T follicular helper cell (primary cell): ENCODE measurements at places on chromosomes 5 and 9.

DNA sequence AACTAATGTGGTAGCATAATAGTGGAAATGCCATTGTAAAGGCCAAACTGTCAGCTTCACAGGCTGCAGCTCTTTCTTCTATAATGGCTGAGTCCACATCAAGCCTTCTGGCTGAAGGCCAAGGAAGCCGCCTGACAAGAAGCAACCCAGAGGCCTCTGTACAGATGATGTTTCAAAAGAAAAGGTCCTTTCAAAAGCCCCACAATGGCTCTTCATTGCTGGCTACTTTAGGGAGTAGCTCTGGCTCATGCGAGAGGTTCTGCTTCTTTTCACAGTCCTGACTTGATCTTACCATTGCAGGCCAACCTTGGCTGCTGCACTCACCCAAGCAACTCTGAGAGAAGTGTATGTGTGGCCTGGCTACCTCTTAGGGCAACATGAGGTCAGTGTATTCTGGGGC is 54.5 kb upstream of the EQTN start:
- DNase-seq, result no peak

GRCh38 chr5:33209252-33209651 is 231.5 kb upstream of the TARS1 start:
- DNase-seq, result no peak

- no peak for DNase-seq
Observed at GRCh38 chr9:92640398-92641091, 29.4 kb downstream of the IPPK start.

DNA sequence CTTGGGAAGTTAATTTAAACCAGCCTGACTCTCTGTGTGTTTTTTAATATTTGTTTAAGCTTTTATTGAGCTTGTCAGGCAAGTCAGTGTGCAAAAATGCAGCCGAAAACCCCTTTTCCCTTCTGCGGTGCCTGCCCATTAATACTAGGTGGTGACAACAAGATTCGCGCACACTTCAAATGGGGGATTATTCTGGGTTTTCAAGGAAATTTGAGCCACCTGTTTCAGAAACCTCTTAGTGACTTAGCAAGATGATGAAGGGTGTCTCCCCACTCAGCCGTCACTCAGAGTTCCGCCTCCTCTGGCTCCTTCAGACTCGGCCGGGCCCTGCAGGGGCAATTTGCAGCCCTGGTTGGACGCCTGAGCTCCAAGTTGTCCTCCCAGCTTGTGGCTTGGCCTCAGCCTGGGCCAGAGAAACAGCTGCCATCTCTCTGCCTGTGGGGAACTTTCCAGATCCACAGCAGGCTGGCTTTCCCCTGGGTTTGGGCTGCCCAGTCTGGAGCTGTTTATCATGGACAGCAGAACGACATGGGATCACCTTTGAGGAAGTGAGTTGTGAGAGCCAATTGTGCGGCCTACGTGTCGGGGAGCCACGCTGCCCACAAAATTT is 75.9 kb downstream of the SPRY4 start:
- DNase-seq, result no peak

DNA sequence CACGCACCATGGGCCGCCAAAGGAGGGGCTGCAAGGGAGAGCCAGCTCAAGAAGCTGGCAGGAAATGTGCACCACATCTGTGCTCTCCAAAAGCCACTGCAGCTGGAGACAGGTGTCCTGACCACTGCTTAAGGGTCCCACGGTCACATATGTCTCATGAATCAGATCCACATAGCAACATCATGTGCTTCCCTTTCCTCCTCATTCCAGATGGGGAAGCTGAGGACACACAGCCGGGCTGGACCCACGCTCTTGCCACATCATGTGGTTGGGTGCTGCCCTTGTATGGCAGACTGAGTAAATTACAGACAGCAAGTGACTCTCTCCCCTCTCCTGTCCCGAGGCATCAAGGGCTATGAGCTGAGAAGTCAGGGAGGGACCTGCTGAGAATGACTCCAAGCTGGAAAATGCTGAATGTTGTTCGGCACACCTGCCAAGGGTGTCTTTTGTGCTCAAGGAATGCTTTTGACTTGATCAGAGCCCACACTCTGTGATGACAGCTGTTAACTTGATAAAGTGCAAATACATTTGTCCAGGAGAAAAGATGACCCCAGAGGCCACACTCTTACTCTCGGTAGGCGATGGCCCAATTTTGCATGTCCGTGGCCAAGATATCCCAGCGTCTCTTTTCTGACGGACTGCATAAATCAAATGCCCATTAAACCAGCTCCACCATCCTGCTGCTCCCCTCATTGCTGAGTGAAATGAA is 58.2 kb downstream of the NSUN2 start:
- no peak for DNase-seq

GRCh38 chr5:33474931-33475499 is 34.2 kb downstream of the TARS1 start:
- no peak for DNase-seq
